ENCODE measurements at places on chromosomes 5 and 9.

DNA sequence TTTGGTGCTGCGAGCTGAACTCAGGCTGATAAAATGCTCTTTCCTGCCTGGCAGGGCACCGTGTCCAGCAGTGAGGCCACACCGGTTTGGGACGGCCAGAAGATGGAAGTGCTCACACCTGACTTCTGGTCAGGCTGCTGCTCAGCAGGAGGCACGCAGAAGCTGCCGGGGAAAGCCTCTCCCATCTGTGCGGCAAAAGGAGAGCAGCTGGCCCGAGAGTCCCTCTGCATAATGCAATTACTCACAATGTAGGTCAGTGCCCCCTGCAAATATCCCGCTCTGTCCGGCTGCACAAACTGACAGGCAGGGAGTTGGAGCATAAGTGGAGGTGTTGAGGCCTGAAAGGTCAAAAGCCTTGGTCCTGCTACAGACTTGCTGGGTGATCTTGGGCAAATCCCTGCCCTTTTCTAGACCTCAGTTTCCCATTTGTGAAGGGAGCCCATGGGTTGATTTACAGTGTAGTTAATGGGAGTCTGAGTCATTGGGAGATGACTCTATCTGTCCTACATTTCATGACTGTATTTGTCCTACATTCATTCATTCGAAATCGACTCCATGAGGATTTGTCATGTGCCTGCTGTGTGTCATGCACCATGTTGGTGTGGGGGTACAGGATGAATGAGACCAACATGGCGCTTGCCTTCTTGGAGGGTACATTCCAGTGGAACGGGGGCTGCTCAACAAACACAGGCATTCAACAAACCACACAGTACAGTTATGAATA lies 61.8 kb upstream of the TBC1D2 start:
- no peak for DNase-seq

GRCh38 chr9:86077276-86077675 lies 22.1 kb downstream of the GOLM1 start:
- DNase-seq = no peak

- DNase-seq = peak; percentile 77
Measured at GRCh38 chr9:35649431-35650340, 1.0 kb downstream of the SIT1 start.

DNA sequence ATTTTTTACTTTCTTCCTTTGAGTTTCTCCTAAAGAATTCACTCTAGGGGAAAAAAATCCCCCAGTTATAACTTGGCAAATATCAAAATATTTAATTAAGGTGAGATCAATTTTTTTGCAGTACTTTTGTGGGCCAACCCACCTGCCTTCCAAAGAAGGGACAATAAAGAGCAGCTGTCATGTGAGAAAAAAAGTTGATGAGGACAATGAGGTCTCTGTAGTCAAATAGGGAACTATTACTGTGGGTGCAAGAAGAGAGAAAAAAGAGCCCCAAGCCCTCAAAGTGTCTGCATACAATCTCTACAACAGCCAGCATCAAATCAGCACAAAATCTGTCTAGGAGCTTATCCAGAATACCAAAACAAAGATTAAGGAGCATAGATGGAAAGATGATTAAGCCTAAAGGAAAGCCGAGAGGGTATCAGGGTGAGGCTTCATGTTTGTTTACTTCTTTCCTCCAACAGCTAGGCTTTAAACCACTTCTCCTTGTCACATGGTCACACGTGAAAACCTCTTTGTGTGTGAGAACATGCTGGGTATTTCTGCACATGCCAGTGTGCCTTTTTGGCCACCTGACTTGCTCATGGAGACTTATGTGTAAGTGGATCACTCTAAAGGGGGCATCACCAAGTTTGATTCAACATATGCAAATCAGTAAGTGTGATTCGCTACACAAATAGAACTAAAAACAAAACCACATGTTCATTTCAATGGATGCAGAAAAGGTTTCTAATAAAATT lies 19.2 kb upstream of the FYB1 start:
- DNase-seq = no peak

GRCh38 chr9:3329361-3329760 lies 196.4 kb downstream of the RFX3 start:
- no peak for DNase-seq

- DNase-seq = no peak
Measured at GRCh38 chr5:108430931-108431608, 49.2 kb upstream of the FBXL17 start.

DNA sequence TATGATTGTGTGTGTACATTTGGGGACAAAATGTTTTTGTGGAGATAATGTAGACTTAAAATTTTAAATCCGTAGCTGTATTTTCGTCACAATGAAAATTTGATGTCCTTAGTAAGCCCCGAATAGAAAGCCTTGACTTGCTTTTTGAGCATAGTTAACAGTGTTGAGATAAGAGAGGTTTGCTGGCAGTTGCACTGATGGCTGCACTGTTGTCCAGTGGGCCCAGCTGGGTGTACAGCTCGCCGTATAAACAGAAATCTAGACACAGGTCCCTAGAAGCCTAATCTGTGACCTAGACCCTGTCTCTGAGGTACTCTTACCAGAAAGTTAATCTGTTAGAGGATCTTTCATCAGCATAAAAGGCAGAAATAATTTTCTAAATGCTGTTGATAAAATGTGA lies 271.3 kb upstream of the DMRT1 start:
- no peak for DNase-seq

DNA sequence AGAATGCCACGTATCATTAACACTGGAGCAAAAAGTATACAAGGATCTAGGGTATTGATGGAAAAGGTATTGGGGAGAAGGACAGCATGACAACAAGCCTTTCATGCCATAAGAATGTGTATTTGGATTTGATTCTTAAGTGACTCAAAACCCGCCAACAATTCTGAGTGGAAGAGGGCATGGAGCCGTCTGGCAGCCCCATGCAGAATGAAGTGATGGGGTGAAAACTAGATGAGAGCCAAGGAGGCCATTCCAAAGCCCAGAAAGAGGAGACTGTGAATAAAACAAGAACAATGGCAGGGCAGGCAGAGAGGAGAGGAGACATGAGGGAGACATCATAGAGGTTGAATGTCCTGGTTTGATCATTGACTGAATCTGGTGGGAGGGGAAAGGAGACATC lies 272.3 kb upstream of the WWC1 start:
- no peak for DNase-seq

DNA sequence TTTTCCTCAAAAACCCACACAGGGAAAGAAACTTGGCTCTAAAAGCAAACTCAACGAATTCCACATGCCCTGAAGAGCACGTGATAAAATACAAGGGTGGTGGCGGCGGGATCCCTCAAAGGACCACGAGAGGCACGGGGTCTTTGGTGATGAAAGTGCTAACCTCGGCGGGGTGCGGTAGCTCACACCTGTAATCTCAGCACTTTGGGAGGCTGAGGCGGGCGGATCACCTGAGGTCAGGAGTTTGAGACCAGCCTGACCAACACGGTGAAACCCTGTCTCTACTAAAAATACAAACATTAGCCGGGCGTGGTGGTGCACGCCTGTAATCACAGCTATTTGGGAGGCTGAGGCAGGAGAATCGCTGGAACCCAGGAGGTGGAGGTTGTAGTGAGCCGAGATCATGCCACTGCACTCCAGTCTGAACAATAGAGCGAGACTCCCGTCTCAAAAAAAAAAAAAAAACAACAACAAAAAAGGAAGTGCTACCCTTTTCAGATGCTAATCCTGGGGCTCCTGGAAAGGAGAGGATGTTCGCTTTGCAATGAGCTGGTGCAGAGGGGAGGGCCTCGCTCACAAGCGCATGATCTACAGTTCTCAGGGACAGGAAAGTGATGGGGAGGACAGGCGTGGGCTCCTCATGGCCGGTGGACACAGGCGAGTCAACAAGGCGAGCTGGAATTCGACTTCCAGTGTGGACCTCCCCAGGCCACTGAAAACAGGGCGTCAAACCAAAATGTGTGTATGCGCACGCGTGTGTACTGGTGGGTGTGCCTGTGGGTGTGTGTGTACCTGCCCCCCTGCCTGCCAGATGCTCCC lies 54.1 kb downstream of the USP20 start:
- DNase-seq = peak; percentile 35

All from KBM-7 (cell line).